ENCODE measurements at places on chromosomes 1 and 21.

DNA sequence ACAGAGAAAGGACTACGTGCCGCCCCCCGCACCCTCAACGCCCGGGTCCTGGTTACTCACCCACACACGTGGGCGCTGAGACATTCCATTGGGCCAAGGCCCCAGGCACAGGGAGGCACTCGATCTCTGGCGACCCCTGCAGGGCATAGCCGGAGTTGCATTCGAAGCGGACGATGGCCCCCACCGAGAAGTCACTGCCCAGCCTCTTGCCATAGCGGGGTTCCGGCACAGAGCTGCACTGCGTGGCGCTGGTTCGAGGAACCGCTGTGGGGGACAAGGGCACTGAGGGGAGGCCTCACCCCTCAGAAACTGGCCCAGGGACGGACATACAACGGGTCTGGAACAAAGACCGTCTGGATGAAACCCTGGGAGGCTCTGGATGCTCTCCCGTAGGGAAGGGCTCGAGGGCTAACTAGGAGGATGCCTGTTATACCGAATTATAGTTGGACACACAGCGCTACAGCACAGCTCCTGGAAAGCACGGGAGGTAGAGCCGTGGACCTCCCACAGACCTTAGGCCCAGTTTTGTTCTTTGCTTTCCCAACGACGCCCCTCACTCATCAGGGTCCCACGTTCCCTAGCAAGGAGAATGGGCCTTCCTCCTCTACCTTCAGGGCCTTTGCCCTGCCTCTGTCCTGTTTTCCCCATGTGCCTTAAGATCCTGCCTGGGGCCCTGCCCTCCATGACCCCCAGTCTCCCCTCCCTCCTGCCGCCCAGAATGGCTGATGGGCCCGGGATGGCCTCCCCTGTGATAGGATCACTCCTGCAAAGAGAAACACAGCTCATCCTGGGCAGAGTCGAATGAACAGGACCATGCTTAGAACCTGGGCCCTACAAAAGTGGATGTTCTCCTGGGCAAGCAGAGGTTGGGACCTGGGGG lies 152.8 kb downstream of the ZSCAN20 start:
- peaks cover 14% of the 10 kb centered on the region for H3K27me3 ChIP-seq
- H3K4me3 ChIP-seq: no peak overlapping the region
- no peak overlapping the region for H3K27ac ChIP-seq
- no peaks in the 10 kb centered on the region for H3K4me1 ChIP-seq

DNA sequence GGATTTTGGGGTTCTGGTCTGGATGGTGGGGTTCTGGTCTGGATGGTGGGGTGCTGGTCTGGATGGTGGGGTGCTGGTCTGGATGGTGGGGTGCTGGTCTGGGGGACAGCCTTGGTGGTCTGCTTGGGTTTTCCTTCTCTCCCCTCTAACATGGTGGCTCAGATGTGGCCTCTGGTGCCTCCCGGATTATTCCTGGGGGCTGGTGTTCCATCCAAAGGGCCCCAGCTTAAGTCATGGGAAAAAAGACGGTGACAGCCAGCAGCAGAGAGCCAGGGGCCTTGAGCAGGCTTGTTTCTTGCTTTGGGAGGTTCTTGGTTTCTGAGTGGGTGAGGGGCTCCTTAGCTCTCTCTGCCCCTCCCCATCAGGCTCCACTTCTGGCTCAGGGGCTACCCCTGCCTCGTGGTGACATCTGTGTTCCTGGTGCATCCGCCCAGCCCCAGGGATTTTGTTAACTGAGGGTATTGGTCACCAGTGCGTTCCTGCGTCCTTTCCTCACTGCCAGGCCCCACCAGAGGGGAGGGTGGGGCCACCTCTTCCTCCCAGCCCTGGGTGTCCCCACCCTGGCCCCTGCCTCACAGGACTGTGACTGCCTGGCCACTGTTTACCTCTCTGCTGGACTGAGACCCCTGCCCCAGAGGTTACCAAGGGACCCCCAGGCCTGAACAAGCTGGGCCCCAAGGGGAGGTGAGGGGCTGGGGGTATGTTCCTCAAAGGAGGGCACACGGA lies 43.2 kb upstream of the ACTRT2 start:
- DNase-seq: no peak
- H3K4me3 ChIP-seq: no peak overlapping the region
- H3K27ac ChIP-seq: no peak overlapping the region
- no peaks in the 10 kb centered on the region for H3K27me3 ChIP-seq
- H3K4me1 ChIP-seq: no peaks in the 10 kb centered on the region

- no peaks in the 10 kb centered on the region for H3K27me3 ChIP-seq
- no peaks in the 10 kb centered on the region for H3K36me3 ChIP-seq
- H3K4me3 ChIP-seq: no peak overlapping the region
- no peak for DNase-seq
- no peak overlapping the region for H3K27ac ChIP-seq
These were observed 47.2 kb downstream of the MCOLN2 start for GRCh38 chr1:84949664-84950063.

DNA sequence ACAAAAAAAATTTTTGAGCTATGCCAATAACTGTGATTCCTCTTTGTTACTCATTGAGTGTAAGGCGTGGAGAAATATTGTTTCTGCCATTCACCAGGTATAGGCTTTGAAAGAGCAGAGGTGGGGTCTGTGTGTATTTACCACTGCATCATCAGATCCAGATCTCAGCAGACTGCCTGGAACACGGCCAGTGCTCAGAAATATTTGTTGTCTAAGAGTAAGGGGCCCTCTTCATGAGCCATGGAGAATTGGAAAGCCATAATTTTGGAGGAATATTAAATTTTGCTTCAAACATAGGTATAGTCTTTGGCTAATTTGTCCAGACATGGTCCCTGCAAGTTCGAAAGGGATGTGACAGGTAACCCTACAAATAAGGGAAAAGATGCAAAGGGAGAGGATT lies 231.3 kb upstream of the IRF2BP2 start:
- H3K27me3 ChIP-seq: no peaks in the 10 kb centered on the region
- H3K4me1 ChIP-seq: peaks cover 9% of the 10 kb centered on the region
- no peak for DNase-seq
- no peak overlapping the region for H3K4me3 ChIP-seq
- H3K36me3 ChIP-seq: no peaks in the 10 kb centered on the region
- peak overlapping the region; percentile 60 for H3K27ac ChIP-seq

DNA sequence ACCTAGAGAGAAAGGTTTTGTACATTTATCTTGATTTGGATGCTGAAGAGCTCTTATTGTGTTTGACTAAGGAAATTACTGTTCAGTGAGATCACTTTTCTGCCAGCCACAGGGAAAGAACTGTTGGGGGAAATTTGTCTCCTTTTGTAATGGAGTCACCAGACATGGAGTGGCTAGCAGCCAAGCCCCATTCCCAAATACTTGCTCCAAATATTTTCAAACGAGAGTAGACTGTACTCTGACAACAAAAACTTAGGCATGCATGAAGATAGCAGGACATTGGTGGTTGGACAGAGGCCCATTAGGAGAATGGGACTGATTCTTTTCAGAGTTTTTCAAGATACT lies 21.1 kb downstream of the IPO9 start:
- no peaks in the 10 kb centered on the region for H3K4me1 ChIP-seq
- no peak overlapping the region for H3K27ac ChIP-seq
- H3K36me3 ChIP-seq: peaks cover 48% of the 10 kb centered on the region
- H3K4me3 ChIP-seq: no peak overlapping the region

DNA sequence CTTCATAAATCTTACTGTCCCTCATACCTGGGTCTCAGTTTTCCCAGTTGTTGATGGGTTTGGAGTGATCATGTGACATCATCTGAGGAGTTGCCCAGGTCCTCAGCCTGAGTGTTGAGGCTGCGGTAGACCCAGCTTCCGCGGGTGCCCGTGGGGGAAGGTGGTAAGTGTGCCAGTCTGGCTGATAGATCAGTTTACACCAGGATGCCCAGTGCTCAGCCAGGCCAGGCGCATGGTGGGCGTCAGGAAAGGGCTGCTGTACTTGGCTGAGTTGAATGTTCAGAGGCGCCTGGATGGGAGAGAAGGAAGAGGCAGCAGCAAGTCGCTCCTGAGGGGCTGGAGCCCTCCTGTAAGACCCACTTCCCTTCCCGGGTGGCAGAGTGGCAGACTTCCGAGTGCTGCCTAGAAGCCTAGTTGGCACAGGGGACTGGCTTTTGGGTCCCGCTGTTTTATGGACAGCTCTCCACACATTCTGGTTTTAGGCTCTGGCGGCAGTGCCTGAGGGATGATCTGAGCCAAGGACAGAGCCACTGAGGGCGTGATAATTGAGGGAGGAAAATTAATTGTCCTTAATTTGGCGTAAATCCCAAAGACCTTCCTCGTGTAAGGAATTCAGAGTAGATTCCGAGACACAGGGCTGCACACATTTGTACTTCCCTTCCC lies 35.8 kb downstream of the PTPRF start:
- no peak for DNase-seq
- H3K36me3 ChIP-seq: no peaks in the 10 kb centered on the region
- no peaks in the 10 kb centered on the region for H3K4me1 ChIP-seq

GRCh38 chr1:112504661-112505399 lies 3.9 kb upstream of the WNT2B start:
- no peak overlapping the region for H3K4me3 ChIP-seq
- no peak for DNase-seq
- H3K4me1 ChIP-seq: no peaks in the 10 kb centered on the region
- no peaks in the 10 kb centered on the region for H3K36me3 ChIP-seq
- no peak overlapping the region for H3K27ac ChIP-seq

DNA sequence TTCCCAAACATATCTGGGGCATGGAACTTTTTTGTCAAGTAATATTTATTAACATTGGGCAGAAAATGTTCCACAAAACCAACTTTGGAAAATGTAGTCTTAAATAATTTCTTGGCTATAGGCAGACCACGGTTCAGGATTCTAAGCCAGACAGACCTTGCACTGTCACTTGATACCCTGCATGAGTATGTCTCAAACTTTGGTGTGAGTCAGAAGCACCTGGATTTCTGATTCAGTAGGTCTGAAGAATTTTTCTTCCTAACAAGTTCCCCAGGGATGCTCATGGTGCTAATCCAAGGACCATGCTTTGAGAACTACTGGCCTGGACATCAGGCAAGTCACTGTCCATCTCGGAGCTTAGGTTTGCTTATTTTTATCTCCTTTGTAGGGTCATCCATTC lies 562.0 kb downstream of the PLPP3 start:
- no peaks in the 10 kb centered on the region for H3K27me3 ChIP-seq
- H3K4me1 ChIP-seq: no peaks in the 10 kb centered on the region
- no peak overlapping the region for H3K4me3 ChIP-seq
- no peak for DNase-seq
- H3K36me3 ChIP-seq: no peaks in the 10 kb centered on the region

DNA sequence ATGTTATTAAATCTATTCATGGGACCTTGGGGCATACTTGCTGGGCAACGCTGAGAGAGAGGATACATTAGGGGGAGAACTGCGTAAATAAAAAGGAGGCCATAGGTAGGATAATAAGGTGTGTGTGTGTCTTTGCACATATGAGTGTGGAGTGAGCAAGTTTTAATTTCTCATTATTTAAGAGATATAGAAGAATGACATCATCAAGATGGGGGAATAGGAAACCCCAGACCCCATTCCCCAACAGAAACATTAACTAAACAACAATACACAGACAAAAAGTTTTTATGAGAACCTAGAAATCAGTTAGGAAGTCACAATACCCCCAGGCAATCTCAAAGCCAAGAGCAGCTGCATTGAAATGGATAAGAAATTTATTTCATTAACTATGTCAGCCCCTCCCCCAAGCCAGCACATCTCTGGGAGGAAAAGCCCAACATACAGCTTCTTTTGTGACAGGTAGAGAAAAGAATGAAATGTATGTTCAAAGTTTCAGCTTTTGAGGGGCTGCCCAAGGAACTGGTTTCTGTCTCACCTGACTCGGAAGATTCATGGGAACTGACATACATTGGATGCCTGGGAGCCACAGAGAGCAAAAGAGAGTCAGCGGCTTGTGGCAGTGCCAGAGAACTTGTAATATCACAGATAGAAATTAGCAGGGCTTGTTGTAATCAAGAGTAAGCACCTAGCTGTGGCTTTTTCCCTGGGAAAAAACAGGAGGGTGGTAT lies 234.3 kb upstream of the NFIA start:
- H3K36me3 ChIP-seq: no peaks in the 10 kb centered on the region
- DNase-seq: no peak
- no peak overlapping the region for H3K27ac ChIP-seq
- no peaks in the 10 kb centered on the region for H3K4me1 ChIP-seq
- no peak overlapping the region for H3K4me3 ChIP-seq

GRCh38 chr1:64320007-64320406 lies 116.6 kb downstream of the UBE2U start:
- no peak overlapping the region for H3K27ac ChIP-seq
- H3K27me3 ChIP-seq: no peaks in the 10 kb centered on the region
- H3K4me3 ChIP-seq: no peak overlapping the region
- DNase-seq: no peak
- no peaks in the 10 kb centered on the region for H3K36me3 ChIP-seq

- H3K27ac ChIP-seq: no peak overlapping the region
- DNase-seq: no peak
- no peak overlapping the region for H3K4me3 ChIP-seq
- H3K27me3 ChIP-seq: no peaks in the 10 kb centered on the region
These were observed 121.9 kb upstream of the IPO9 start for GRCh38 chr1:201707027-201707426.
